Glomerular endothelial cell (primary cell): ENCODE measurements at places on chromosomes 2 and 18.
A peak's percentile ranks its signal among the peaks of the same experiment; 100 is the strongest.

DNA sequence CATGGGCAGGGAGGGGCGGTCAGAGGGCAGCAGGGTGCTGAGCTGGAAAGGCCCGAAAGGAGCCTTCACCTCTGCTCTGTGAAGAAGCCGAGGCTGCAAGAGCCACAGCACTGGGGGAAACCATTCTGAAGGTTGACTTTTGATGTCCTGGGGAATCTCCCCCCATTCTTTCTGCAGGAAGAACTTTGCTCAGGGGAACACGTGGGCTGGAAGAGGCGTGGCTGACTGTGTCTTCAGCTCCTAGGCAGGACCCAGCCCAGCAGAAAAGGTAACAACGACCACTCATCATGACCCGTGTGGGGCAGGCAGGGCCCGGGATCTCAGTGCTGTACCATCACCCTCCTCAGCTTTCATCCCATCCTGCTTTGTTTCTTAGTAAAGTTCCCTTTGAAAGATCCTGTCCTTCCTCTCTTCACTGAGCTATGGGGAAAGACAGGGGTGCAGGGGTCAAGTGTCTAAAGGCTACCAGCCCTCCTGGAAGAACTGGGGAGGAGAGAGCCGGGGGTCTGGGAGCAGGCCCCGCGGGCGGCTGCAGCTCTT is 312.7 kb downstream of the CELF4 start:
- DNase-seq, result no peak

DNA sequence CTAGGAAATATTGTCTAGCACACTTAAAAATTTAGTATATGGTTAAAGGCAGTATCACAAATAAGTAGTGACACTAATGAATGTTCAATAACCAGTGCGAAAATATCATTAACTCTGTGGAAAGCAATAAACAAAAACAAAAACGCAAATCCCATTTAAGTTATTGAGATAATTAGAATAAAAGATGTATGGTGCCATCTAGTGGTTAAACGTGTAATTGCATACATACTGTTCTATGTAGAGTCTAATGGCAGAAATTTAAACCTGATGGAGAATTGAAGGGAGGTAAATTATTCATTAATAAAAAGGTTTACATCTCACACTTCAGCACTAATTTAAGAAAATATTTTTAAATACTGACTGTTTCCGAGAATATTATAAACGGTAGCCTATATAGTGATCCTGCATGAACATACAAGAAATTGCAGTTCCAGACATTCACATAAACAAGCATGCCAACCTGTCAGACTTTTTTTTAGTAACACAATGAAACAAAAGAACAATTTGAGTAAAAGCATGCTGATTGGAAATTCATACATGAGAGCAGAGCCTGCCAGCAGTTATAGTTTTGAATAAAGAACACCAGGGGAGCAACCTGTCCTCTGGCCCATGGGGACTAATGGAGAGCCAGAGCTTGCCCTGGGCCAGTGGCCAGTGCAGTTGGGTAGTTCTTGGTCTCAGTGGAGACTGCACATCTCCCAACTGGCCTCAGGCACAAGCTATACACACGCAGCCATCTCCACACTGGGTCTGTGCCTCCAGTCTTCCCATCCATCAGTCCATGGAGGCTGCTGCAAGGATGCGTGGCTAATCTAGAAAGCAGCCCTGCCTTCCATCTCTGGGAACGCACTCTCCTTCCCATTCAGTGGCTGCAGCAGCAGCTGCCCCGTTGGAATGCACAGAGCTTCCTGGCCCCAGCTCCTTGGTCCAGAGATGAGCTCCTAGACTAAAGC is 28.0 kb downstream of the GCG start:
- DNase-seq, result peak; percentile 79

- DNase-seq, result no peak
Observed at GRCh38 chr18:1252936-1253335, 348.3 kb downstream of the ADCYAP1 start.

DNA sequence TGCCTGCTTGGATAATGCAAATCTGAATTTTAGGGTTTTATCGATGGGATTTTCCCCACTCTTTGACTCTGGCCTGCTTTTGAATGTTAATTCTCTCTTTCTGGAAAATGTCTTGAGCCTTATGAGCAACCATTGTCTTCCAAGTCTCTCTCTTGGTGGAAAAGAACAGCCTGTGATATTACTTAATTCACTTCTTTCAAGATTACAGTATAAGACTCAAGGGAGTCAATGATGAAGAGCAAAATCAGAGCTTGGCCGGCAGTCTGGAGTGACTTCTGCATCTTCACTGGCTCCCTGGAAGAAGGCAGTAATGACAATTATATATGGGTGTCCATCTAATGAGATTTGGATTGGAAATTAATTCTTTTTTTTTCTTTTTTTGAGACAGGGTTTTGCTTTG is 122.9 kb upstream of the ZEB2 start:
- no peak for DNase-seq

DNA sequence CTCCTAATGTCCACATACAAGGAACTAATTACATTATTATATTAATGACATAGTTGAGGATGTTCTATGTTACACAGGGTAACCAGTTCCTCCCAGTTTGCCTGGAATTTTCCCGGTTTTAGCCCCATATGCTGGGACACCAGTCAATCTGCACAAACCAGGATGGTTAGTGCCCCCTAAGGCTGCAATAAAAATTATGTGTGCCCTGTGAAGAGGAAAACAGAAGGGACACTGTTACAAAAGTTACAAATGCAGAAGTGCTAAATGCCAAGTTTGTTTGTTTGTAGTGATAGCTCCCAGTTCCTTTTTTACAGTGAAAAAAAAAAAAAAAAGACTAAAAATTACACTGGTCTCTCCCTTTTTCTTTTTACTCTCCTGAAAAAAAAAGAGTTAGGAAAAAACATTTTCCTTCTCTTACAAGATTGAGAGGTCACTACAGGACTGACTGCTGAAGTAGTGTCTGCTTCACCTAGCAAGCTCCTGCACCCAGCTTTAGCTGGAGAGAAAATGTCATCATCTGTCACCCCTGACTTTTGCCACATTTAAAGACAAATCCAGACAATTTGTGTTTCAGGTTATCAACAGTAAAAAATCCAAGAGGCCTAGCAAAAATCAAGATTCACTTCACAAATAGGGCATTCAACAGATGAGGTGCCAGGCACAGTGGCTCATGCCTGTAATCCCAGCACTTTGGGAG is 3.2 kb downstream of the ANKRD44 start:
- no peak for DNase-seq

DNA sequence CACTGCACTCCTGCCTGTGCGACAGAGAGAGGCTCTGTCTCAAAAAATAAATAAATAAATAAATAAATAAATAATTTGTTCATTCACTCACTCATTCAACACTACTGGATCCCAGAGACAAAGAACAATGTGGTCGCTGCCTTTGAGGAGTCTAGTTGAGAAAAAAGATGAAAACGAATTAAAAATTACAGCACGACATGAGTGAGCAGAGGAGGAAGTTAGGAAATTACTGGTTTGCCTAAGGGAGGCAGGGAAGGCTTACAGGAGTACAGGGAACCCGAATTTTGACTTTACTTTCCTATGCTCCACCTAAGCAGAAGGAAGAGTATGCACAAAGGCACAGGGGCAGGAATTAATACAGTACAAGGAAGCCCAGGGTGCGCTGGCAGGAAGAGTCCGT is 4.2 kb upstream of the KCMF1 start:
- no peak for DNase-seq

DNA sequence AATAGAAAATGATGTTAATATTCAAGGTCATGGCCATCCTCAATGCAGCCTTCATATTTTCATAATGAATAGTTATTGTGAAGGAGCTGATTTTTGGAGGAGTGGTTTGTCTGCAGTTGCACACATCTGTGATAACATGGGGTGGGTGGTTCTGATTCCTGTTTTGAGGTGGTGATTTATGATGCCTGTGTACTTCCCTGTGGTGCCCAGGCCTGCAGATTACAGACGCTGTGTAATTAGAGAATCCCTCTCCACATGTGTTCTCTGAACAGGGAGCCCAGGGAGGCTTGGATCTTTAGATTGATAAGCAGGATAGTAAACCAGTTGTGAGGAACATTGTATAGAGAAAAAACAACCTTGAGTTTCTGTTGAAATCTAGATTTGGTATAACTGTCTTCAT is 117.5 kb downstream of the AGAP1 start:
- DNase-seq, result no peak

- no peak for DNase-seq
Observed at GRCh38 chr2:235478609-235479008, 15.2 kb upstream of the AGAP1 start.

DNA sequence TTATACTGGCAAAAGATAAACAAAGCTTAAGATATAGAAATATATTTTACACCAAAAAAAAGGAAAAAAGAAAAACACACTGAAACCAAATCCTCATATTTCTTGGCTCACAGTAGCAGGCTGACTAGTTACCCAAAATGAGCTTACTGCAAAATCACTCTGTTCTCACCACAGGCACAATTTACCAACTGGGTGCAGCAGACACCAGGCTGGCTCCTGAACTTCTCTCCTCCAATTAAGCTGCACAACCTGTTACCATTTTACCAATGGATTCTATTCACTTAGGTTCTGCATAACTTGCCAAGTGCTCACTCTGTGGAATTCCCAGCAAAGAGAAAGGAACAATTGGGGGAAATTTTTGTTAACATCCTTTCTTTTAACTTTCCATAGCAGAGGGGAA is 679.3 kb downstream of the ZEB2 start:
- no peak for DNase-seq

DNA sequence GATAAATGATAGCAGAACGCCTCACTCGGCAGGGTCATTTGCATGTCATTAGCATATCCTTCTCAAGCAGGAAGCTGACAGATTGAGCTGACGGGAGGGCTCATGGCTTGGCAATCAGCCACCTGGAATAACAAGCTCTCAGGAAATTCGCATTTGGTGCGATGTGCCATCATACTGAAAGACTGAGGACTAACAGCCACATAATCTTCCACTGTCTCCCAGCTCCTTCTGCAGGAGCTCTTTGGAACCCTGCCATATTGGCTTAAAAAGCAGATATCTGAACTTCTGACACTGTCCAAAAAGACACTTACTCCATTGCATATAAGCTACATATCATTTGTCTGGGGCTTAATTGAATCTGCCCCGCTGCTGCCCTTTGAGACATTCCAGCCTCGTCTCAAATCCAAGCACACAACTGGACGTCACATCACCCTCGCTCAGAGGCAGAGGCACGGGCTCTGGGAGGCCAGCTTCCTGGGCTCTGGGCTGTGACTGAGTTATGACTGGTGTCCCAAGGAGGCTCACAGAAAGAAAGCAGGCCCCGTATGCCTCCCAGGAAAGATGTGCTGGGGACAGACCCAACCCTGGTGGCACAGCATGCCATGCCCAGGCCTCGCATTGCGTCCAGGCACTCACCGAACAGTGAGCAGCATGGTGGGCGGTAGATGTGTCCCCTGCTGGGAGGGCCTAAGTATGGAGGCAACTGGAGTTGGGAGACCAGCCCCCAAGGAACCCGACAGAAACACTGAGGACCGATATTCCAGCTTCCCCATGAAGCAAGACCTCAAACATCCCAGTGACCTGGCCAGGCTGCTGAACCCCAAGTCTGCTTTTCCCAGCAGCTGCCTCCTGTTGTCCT is 228.0 kb downstream of the ATAD2B start:
- no peak for DNase-seq

GRCh38 chr2:28495551-28496250 is at the start of gene PLB1:
Gene PLB1, plus strand, starts transcription at chr2:28496060. Its CDS starts 55 bp downstream, at chr2:28496115.
- no peak for DNase-seq

DNA sequence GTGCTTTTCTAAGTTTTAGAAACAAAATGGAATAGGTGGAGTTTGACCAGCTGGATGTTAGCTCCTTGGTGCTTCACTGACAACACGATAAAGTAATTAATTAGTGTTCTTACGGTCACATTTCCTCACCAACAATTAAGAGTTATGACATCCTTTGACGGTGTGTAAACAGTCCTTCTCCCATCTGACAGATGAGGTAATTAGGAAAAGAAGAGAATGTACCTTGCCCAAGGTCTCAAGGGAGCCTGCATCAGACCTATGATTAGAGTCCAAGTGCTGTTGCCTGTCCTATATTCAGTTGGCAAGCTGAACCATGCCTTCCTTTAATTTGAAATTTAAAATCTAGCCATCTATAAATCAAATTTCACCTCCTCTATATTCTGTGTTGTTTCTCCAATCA is 48.3 kb upstream of the STK17B start:
- DNase-seq, result no peak

DNA sequence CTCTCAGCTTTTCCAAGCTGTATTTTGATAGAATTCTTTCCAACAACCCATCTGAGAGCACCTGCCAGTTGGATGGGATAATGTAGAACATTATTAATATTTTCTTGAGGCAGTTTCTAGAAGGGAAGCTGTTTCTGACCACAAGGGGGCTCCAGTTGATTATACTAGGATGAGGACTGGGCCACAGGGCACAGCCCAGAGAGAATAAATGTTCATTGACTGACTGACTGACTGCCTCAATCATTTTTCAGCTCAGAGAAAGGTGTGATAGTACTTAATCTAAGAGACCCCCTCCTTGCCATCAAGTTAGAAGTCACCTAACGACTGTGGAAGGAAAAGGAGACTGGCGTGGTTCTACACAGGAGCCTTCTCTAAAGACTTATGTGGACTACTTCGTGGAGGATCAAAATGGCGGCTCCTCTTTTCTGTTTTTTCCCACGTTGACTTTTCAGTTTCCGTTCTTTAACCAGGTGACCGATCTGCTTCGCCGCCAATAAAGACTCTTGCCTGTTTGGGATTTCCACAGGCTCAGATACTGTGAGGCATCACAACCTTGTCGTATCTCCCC is 31.9 kb upstream of the CREG2 start:
- peak; percentile 64 for DNase-seq

- DNase-seq, result no peak
Observed at GRCh38 chr2:171470129-171470528, 36.1 kb downstream of the DCAF17 start.

- DNase-seq, result no peak
Observed at GRCh38 chr18:33483908-33484307, 43.4 kb upstream of the CCDC178 start.

GRCh38 chr2:74050151-74050550 is 65.4 kb downstream of the TET3 start:
- DNase-seq, result no peak

DNA sequence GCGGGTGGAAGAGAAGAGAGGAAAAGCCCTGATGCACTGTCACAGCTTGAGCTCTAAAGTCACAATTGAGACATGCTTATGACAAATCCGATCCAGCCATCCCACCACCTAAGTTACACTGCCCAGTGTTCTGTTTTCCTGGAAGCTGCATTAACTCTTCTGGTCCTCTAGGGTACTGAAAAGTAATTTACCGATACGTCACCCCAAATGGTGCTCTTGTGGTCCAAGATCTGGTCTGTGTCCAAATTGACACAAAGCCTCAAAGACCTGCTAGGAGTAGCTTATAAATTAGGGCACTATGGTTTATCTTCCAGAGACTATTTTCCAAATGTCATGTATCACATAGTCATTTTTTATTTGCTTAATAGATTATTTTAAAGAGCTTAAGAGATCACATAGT is 186.7 kb upstream of the ETAA1 start:
- DNase-seq, result no peak
